ENCODE measurements at places on chromosomes 3 and 15. TPM values are rescaled to one million over a fixed set of nuclear protein-coding genes. Genes with fewer than 3 reads are reported as not detected.

DNA sequence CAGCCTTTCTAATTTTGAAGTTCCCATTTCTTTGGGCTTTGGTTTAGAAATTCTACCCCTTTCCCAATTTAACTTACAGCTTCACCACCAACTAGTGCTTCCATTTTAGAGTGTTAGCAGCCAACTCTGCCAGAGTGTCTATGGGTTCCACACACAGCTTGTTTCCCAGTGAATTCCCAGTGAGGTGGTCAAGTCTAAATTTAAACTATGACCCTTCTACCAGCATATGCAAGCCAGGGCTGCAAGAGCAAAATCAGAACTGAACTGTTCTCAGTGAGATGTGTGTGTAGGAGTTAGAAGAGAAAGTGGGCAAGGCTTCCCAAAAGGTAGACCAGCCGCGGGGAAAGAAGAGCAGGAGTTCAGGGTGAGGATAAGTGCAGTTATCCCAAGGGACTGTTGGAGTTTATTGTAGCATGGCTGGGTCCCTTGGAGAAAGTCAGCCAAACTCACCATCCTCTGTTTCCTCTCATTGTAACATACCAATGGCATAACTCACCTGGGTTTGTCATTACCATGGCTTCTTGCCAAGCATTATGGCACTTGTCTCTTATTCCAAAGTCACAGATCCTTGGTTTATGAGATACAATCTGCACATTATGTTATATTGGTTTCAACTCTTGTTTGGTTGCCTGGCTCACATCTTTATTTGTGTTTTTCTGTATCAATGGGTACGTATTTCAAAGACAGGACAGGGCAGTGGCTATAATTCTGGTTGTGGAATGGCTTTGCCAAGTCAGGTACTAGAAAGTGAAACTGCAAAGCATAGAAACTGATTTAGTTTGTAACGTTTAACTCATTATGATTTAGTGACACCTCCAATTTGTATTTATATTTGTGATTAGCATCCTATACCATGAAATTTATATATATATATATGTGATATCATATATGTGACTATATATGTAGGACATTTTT lies 130.2 kb upstream of the UMPS start:
- DNase-seq, result no peak

DNA sequence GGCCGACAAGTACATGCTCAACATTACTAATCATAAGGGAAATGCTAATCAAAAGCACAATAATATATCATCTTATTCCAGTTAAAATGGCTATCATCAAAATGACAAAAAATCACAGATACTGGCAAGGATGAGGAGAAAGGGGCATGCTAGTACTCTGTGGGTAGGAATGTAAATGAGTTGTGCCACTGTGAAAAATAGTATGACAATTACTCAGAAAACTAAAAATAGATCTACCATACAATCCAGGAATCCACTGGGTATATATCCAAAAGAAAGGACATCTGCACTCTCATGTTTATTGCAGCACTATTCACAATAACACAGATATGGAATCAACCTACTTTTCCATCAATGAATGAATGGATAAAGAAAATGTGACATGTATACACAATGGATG lies 1256.5 kb downstream of the SI start:
- no peak for DNase-seq

DNA sequence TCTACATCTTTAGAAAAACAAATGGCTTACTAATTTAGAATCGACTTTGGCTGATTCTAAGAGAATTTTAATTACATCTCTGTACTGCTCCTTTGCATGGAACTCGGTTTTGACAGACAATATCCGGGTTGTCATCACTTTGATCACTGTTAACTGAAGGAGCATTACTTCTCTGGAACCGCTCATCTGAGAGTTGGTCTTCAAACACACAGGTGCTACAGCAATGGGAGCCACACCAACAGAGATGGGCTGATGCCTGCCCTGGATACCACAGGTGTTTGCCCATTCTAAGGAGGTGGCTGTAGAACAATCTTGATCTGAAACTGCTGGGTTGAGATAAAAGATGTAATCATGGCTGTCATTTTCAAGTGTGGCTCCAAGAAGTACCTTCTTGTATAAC lies 21.6 kb downstream of the LINS1 start:
- DNase-seq, result no peak

- no peak for DNase-seq
These were observed 9.2 kb downstream of the TBC1D5 start for GRCh38 chr3:17733215-17733614.

GRCh38 chr15:70879401-70879800 lies 12.8 kb downstream of the THAP10 start:
- no peak for DNase-seq

The PRR23C gene
- not detected for total RNA-seq

Data from CD8-positive, alpha-beta T cell (primary cell).